ENCODE measurements at places on chromosomes 11 and 22.

DNA sequence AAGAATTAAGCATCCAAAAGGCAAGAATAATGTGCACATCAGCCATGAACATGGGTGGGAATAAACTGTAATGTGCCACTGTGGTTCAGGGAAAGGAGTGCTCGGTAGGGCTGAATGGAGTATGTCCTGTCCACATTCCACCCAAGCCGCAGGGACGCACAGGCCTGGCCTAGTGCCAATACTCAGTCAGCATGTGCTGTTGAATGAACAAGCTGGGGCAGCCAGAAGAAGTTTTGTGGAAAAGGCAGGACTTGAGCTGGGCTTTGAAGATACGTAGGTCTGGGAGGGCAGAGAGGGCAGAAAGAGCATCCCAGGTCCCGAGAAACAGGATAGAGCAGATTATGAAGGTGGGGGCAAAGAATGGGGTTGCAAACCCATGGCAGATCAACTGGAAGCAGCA, 60.0 kb upstream of the PLET1 start:
- no peak for DNase-seq

DNA sequence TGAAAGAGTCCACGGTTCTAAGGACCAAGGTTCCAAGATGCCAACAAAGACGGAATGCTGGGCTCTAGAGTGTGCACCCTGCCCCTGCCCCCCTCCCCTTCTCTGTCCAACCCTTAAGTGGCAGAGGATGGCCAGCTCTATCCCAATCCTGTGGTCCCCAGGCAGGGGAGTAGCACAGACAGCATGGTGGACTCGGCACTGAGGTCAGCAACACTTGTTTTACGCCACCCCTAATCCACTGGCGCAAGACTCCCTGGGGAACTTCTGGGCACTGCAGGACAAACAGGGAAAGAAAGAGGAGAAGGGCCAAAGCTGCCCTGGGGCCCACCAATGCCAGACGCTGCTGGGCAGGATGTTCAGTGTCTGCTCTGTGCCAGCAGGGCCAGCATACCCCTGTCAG, 18.9 kb downstream of the GDPD5 start:
- no peak for DNase-seq

DNA sequence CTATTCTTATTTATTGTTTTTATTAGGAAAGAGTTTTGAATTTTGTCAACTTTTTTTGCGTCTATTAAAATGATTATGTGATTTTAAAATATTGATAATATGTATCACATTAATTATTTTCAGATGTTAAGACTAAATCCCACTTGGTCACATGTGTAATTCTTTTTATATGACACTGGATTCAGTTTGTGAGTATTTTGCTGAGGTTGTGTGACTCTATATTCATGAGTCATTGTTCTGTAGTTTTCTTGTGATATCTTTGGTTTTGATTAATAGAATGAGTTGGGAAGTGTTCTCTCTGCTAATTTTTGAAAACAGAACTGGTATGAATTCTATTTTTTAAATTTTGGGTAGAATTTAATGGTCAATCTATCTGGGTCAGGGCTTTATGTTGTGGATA, 317.9 kb downstream of the ETS1 start:
- no peak for DNase-seq

DNA sequence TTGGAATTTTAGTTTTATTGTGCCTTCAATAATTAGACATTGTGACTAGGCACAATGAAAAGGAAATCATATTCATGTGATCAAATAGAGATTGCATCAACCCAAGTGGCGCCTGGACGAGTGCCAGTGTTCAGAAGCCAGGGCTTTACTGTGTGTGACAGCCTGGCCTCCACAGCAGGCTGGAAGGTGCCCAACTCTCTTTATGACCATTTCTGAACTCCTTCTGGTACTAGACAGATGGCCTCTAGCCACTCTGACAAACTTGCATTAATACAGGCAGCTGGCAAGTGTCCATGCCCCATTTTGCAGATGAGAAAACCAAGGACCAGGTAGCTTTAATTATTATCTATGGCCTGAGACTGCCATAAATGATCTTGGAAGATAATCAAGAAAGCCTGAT, 8.3 kb upstream of the POU2AF1 start:
- no peak for DNase-seq

DNA sequence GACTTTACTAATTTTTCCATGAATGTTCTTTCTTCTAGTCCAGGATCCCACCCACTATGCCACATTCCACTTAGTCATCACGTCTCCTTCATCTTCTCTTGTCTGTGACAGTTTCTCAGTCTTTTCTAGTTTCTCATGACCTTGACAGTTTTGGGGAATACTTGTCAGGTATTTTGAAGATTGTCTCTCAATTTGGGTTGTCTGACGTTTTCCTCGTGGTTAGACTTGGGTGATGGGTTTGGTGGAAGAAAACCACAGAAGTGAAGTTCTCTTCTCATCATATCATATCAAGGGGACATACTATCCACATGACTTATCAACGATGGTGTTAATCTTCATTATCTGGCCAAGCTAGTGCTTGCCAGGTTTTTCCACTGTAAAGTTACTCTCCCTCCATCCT, 102.4 kb downstream of the LRRC32 start:
- no peak for DNase-seq

DNA sequence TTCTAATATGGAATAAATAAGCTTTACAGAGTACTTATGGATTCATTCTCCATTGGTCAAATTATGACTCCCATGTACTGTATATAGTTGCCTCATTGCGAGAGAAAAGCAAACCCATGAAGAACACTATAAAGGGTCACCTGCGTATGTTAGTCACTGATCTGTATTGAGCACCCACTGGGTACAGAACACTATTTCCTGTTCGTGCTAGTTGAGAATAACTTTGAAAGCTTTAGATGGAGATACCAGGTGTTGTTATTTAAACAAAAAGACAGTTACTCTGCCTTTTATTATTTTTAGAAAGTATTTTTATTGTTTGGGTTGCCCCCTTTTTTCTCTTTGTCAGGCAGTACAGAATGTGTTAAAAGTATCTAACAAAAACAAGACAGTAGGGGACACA, 79.9 kb downstream of the DEUP1 start:
- no peak for DNase-seq

DNA sequence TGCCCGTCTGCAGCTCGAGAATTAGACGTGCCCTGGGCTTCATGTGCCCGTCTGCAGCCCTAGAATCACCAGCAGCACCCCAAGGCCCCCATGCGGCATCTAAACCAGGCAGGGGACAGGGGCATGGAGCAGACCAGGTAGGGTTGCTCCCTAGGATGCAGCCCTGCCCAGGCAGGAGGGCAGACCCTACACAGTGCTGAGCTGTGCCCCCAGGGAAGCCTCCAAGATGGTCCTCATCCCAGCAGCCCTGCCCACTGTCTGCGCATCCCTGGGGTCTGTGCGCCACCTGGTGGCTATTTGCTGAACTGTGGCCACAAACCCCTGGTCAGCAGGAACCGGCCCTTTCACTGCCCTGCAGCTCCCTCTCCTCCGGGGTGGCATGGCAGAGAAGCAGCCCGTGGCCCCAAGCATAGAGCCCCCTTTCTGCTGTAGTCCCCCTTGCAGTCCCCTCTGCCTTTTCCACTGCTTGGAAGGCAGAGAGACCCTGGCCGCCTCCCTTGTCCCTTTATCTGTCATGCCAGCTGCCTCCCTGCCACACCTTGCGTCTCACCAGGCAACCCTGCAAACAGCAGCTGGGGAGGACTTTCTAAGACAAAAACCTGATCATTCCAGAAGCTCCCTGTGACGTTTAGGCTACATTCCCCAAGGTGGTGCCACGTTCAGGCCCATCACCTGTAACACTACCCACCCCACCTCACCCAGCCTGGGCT, 86.6 kb downstream of the KCNQ1 start:
- DNase-seq: peak; percentile 68
